ENCODE measurements at places on chromosomes 1 and 21. TPM values are rescaled to one million over a fixed set of nuclear protein-coding genes. Genes with fewer than 3 reads are reported as not detected.

CD247 gene
- total RNA-seq, result 2.8 TPM

KCNE2 gene
- 0.39 TPM for total RNA-seq

SEMA4A gene
- total RNA-seq, result 1.3 TPM

DNA sequence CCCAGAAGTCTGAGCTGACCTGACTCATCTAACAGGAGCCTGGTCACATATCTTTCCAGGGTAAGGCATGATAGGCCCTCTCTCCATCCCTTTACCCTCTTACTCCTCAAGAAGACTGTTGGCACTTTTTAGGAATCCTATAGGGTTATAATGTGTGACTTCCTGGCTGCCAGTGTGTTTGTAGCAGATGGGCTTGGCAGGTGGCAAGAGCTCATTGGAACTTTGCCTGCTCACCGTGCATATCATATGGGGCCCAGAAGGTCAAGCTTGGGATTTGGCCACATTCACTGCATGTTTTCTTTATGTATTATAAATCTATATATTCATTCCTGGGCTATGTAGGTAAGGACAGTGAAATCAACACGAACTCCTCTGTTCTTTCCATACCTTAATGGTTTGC is 5.2 kb downstream of the KAZN start:
- no peak for DNase-seq

ZNF670 gene
- total RNA-seq, result 13.2 TPM

GRCh38 chr1:167566766-167567165 is 13.2 kb upstream of the CREG1 start:
- DNase-seq, result no peak

DNA sequence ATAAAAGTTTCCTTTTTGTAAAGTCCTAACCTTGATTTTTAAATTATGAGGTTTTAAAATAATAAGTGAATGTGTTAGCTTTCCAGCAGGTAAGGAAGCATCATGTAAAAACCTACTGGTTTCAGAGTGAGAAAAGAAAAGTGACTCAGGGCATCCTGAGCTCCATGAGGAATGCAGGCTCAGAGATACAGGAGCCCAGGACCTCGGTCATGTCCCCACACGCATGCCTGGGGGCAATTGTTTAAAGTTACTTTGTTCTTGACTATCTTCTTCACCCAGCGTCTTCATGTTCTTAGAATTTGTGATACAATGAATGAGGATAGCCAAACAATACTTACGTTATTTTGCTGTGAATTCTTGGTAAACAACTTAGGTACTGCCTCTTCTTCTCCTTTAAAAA is 117.4 kb upstream of the PLPPR5 start:
- no peak for DNase-seq

GRCh38 chr1:159228554-159228953 is 23.9 kb downstream of the ACKR1 start:
- no peak for DNase-seq
